CD4-positive, alpha-beta T cell treated with Interleukin-10 for 1 hour (primary cell): ENCODE measurements at places on chromosomes 16 and 17.
A peak's percentile ranks its signal among the peaks of the same experiment; 100 is the strongest.

- DNase-seq = no peak
Measured at GRCh38 chr16:67805718-67806427, 487 bp downstream of the RANBP10 start.

GRCh38 chr17:79595471-79595870 is 15.4 kb downstream of the RBFOX3 start:
- no peak for DNase-seq

DNA sequence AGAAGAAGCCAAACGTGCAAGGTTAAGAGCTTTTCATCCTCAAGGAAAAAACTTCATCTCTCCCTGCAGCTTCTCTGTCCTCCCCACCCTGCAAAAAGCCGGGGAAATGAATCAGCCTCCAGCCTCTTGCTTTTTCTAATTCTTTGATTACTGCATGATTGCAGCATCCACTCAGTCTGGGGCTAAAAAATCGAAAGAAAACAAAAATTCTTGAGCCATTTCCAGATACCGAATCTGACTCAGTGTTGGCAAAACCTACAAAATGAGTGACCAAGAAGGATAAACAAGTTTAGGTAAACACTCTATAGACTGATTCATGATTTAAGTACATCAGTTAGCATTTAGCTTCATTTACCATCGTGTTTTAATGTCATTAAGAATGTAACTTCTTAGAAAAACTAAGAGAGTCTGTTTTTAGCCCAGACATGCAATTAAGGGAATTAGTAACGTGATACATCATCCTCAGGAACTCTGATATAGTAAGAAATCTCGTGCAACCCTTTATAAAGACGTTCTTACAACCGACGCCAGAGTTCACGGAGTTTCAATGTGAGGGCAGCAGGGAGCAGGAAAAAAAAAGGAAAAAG is 287.3 kb upstream of the FOXF1 start:
- no peak for DNase-seq

DNA sequence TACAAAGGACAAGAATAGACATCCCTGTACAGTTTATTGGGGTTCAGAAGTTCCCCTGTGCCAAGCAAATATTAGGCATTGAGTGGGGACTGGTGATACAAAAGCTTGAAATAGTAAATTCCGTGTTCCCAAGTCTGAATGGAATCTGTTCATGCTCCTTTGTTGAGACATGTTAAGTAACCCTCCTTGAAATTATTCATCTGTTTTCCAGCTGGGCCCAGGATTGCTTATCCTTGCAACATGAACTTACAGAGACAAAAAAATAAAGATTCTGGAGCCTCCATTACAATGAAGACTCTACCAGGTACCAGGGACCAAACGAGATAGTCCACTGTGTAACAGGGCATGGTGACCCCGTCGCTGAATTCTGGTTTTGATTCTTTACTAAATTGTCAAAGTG is 6.1 kb upstream of the CCL8 start:
- DNase-seq = no peak

- DNase-seq = no peak
Measured at GRCh38 chr17:77899498-77899897, 59.0 kb upstream of the TNRC6C start.

DNA sequence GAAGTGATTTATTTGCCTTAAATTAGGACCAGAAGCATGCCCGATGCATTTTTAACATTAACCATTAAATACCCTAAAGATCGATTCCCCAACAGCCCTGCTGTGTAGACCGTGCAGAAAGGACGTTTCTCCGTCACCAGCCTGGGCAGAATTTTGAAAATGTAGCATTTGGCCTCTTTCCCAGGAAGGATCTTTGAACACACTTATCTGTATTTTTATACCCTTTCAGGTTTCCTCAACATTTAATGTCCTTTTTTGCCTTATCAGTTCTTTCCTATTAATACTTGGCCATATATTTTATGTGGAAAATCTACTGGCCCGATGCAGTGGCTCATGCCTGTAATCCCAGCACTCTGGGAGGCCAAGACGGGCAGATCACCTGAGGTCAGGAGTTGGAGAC is 54.6 kb upstream of the ZNF750 start:
- no peak for DNase-seq

DNA sequence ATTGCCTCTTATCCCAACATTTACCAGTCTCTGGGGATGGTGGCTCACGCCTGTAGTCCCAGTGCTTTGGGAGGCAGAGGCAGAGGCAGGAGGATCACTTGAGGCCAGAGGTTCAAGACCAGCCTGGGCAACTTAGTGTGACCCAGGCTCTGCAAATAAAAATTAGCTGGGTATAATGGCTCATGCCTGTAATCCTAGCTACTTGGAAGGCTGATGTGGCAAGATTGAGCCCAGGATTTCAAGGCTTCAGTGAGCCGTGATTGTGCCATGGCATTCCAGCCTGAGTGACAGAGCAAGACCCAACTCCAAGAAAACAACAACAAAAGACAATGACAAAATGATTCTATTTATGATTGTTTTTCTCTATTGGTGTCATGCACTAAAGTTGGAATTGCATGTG is 244.9 kb downstream of the RBFOX1 start:
- DNase-seq = no peak

DNA sequence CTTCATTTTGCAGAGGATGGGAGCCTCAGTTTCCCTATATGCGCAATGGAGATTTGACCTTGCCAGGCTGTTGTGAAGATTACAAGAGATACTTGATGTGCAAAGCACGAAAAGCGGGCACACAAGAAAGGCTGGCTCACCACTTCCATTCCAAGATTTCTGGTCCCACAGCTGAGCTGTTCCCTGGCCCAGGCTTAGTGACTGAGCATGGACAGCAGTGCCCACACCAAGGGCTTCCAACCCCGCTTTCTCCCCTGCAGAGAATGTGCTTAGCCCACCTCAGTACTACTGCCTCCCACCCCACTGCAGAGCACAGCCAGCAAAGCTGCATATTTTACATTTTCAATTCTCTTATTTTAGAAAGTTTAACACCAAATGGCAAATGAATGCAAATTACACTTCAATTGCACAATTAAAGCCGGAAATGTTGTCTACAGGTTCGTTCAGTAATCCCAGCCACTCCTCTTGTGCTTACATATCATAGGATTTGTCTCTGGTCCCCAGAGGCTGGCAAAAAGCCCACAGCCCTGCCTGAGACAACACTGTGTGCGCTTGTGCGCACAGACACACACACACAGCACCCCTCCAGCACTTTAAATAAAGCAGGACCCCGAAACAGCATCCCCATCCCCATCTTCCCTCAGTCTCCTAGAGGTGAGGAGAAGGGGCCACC is 51.8 kb downstream of the VAC14 start:
- no peak for DNase-seq

DNA sequence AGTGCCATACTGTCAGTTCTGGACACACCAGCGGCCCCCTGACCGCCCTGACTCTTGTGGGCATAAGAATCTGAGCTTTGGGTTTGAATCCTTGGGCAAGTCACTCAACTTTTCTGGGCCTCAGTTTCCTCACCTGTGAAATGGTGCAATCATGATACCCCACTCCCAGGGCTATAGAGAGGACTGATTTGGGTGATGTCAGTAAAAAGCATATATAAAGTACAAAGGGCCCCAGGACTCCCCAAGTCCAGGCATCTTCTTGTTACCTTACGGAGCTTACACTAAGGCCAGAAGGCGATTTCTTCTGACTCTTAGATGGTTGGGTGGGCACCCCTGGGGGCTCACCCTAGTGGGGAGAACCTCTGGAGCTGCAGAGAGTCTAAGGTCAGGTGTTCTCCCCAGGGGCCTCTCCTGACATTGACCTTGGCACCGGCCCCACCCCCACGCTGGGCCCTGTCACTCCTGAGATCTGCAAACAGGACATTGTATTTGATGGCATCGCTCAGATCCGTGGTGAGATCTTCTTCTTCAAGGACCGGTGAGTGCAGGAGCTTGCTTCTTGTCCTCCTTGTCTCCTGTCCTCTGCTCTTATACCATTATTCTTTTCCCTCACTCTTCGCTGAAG is 13.9 kb downstream of the MMP2 start:
- DNase-seq = no peak

- no peak for DNase-seq
Measured at GRCh38 chr17:82023447-82024241, 539 bp downstream of the LRRC45 start.

- no peak for DNase-seq
Measured at GRCh38 chr17:81423698-81424071, 28.4 kb downstream of the BAHCC1 start.

- no peak for DNase-seq
Measured at GRCh38 chr17:78263736-78264340, 32.4 kb downstream of the TMEM235 start.

- peak; percentile 59 for DNase-seq
Measured at GRCh38 chr16:79261481-79261940, 339.0 kb downstream of the MAF start.

DNA sequence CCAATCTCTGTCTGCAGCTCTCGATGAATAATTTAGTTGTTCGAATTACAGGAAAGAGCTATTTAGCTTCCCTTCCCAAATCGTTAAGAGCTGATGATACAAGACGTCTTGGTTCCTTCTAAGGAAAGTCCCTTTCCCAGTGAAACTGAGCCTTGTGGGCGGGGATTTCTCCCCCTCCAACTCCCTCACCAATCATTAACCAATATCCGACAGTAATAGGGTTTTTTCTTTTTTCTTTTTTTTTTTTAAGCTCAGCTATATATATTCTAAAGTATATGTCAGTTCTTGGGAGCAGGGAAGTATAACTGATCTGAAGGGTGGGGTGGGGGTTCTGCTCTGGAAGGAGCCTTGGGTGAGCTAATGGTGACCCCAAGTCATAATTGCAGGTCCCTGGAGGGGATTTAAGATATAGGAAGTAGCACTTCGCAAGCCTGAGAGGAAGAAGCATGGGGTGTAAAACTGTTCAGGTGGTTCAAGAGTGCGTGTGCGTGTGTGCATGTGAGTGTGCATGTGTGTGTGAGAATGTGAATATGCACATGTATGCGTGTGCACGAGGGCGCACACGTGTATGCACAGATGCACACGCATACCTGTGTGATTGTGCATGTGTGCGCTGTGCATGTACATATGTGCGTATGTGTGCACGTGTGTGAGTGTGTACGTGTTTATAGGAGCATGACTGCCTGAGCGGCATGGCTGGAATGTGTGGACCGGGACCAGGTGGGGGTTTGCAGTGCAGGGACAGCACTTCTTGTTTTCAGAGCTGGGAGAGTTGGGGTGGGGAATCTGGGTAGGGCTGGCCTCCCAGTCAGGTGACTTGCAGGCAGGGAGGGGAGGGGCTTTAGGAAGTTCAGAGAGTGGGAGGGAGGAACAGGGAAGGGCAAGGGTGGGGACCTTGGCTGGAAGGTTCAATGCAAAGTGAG is 42.7 kb downstream of the SOCS3 start:
- DNase-seq = no peak

DNA sequence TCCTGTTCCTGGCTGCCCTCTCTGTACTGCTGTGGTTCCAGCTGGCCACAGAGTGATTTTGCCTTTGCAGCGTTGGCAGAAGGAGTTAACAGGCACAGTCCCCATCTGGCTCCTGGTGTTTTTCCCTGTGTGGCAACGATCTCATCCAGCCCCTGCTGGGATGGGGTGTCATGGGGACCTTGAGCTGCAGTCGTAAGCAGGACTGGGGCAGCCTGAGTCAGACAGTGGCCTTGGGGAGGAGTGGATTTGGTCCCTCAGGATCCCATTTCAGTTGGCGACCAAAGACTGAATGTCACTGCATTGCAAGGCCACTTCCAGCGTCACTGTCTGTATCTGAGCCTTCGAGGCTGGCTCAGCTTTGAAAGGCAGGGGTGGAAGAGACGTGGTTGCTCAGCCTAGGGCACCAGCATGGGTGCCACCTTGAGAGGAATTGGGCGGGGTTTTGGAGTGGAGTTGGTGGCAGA is 11.9 kb downstream of the TMEM94 start:
- no peak for DNase-seq

DNA sequence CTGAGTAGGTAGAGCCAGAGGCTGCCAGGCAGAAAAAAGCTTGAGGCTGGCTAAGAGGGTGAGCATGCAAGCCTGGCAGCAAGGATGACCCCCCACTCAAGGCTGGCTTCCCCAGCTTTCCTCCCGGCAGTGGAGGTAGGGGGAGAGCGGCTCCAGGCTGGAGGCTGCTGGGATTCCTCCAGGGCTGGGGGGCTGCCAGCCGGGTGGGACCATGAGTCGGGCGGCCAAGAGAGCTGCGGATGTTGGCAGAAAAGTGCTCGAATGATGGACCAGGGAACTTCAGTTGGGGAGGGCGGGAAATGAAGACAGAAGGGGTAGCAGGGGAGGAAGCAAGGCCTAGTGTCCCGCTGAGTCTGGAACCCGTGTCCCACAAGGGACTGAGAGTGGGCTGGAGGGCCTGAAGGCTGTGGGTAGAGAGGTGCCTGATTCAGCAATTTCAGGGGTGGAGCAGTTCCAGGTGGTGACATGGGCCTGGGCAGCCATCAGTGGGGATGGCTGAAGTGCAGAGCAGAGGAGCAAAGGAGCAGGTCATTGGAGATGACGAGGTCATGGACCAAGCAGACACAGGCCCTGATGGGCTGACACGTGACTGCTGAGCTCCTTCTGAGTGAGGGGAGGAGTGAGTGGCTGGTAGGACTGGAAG is 20.3 kb downstream of the HSD11B2 start:
- no peak for DNase-seq

DNA sequence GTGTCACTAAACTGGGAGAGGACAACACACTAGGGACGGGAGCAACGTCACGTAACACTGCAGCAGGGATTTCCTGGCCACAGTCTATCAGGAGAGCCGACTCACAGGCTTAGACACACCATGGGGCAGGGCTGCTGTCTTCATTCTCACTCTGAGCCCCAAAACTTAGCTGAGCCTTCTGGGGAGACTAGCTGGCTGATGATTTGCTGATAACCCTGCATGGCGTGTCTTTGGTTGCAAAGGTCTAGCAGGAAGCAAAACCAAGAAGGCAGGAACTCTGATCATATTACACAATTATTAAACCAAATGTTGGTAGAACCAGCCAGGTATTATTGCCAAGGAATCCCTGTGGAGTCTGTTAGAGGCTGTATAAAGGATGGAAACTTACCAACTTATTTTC is 345.0 kb downstream of the SLC39A11 start:
- no peak for DNase-seq

GRCh38 chr16:31441956-31442355 is 633 bp downstream of the ZNF843 start:
- DNase-seq = no peak

- no peak for DNase-seq
Measured at GRCh38 chr16:26317885-26318284, 626.1 kb downstream of the HS3ST4 start.

GRCh38 chr16:78127130-78127529 is 27.7 kb downstream of the WWOX start:
- DNase-seq = no peak

GRCh38 chr17:45149669-45150664 is 1.7 kb downstream of the HEXIM1 start:
- DNase-seq = peak; percentile 46
